Activated CD4-positive, alpha-beta T cell treated with anti-CD3 and anti-CD28 coated beads for 4 hours (primary cell): ENCODE measurements at places on chromosomes 5 and 9.
A peak's percentile ranks its signal among the peaks of the same experiment; 100 is the strongest.

GRCh38 chr5:151643388-151643787, 43.3 kb downstream of the SPARC start:
- DNase-seq = no peak

DNA sequence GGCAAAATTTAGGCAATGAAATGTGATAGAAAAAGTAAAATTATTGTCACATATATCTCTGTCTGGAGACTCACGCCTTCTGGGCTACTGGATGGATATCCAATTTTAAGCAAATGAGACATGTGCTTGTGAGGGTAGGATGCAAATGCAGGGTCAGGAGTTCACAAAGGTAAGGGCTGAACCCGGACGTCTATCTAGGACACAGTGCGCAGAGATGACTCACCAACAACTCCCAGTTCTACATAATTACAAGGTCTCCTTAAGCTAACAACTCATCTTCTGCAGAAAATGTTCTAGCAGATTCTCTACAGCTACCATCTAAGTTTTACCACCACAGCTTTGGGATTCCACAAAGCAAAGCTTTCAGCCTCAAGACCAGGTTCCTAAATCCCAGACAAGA, 160.5 kb downstream of the ENTREP1 start:
- no peak for DNase-seq

GRCh38 chr5:126016256-126016655, 407.0 kb upstream of the GRAMD2B start:
- DNase-seq = no peak

DNA sequence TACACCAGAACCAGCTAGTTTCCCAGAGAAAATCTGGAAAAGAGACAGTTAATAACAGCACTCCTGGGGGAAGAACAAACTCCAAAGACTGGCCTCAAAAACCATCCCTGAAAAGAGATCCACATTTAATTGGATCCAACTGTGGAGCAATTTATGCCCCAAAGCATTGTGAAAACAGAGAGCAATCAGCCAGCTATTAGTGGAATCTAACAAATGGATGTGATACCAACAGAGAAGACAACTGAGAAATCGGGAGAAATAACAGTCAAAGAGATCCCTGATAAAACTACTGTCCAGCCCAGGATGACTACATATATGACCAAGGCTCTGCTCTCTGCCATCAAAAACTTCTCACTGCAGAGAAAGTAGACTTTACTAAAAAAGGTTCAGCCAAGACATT, 40.5 kb upstream of the TRIO start:
- DNase-seq = no peak

GRCh38 chr5:94057655-94058054, 316.3 kb upstream of the POU5F2 start:
- no peak for DNase-seq

DNA sequence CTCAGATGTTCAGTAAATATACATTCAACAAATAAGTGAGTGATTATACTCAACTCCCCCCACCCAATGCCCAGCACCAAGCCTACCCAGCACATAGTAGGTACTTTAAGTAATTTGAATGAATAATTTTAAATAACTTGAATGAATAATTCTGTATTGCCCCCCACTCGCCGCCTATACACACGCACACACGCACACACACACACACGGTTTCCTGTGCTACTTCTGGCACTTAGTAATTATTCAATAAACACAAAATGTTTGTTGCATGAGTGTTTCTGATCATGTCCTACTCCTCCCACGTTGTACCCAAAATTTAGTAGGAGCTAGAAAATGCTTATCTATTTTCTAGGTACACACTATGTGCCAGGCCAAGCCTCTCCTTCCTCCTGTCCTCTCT, 16.2 kb downstream of the PCDH12 start:
- no peak for DNase-seq

DNA sequence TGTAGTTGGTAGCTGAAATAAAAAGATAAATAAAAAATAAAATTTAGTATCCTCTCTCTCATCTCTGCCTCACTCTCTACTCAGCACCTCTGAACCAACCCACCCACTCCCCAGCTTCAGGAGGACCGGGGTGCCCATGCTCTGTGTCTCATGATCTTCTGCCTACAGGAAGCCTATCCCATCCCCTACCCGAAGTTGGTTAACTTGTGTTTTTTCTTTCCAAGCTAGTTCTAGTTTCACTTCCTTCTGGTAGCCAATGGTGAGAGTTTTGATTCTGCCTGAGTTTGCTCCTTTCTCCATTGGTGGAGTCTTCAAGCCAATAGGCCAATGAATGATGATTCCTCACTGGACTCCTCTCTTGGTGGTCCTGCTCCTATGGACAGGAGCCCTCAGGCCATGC, 32.1 kb downstream of the SNX24 start:
- no peak for DNase-seq

- DNase-seq = no peak
These were observed 362.5 kb upstream of the CCNH start for GRCh38 chr5:87775228-87775627.

- no peak for DNase-seq
These were observed 15.9 kb downstream of the P4HA2 start for GRCh38 chr5:132211787-132212186.

GRCh38 chr9:84554069-84554664, 115.4 kb upstream of the NTRK2 start:
- no peak for DNase-seq

DNA sequence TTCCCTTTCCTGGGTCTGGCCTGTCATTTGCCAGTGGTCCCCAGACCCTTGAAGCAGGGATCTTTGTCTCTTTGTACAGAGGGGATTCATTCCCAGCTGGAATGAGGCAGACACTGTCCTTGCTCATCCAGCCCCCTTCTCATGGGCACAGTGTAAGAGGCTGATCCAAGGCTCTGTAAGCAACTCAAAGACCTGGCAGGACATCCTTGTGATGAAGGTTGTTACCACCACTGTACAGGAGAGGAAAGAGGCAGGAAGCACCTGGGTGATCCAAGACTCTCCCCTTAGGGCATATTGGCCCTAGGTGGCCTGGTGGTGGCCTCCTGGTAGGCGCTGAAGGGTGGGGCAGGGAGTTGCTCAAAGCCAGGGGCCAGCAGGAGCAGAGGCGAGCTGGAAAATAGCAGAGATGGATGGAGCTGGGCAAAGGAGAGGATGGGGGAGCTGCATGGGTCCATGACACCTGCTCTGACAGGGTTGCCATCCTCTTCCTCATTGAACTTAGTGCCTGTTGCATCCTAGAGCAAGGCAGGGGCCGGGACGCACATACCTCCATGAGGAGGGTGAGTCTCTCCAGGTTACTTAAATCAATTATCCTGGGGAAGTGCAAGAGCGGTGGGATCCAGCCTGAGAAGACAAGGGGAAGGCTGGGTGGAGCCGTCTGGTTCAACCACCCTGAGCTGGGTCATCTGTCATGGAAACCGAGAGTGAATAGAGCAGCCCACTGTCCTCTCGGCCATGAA, 9.8 kb upstream of the GADD45G start:
- no peak for DNase-seq

- DNase-seq = no peak
These were observed 196.2 kb upstream of the SLC24A2 start for GRCh38 chr9:19985081-19985480.

GRCh38 chr5:3511519-3511918, 84.1 kb upstream of the IRX1 start:
- DNase-seq = no peak

GRCh38 chr5:162683284-162683683, 615.7 kb downstream of the GABRG2 start:
- DNase-seq = no peak

DNA sequence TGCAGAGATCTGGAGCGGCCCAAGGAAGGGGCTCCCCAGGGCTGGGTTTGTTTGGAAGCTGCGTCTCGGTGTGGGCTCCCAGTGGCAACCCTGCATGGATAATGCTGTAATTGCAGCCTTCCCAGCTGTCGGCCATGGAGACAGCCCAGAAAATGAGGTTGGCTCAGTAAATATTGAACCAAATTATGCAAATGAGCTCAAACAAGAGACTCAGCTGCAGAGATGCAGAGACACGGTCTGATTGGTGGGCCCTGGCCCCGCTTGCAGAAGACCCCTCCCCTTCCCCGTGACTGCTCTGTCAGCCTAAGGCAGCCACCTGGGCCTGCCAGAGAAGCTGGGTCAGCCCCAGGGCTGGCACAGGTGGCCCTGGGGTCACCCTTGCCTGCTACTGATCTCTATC, 75.9 kb downstream of the RAD23B start:
- no peak for DNase-seq

DNA sequence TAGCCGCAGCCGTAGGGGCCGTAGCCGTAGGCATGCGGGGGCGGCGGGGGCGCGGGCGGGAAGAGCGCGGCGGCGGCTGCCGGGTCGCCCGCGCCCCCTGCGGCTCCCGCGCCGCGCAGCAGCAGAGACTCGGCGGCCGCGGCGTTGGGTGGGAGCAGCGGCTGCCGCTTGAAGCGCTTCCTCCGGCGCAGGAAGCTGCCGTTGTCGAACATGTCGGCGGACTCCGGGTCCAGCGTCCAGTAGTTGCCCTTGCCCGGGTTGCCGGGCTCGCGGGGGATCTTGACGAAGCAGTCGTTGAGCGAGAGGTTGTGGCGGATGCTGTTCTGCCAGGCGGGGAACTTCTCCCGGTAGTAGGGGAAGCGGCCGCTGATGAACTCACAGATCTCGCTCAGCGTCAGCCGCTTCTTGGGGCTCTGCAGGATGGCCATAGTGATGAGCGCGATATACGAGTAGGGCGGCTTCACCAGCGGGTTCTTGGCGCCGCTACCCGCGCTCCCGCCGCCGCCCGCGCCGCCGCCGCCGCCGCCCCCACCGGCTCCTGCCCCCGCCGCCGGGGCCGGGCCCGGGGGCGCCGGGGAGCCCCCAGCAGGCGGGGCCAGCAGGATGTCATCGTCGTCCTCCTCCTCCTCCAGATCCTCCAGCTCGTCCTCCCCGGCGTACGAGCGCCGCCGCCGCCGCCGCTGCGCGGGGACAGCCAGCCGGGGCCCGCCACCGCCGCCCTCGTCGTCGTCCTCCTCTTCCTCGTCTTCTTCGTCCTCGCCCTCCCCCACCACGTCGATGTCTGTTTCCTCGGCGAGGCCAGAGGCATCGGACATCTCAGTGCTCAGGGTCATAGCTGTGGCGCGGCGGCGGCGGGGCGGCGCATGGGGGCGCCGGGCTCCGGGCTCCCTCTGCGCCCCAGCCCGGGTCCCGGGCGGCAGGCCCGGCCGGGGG, 781 bp downstream of the FOXD1 start:
- DNase-seq = peak; percentile 40

DNA sequence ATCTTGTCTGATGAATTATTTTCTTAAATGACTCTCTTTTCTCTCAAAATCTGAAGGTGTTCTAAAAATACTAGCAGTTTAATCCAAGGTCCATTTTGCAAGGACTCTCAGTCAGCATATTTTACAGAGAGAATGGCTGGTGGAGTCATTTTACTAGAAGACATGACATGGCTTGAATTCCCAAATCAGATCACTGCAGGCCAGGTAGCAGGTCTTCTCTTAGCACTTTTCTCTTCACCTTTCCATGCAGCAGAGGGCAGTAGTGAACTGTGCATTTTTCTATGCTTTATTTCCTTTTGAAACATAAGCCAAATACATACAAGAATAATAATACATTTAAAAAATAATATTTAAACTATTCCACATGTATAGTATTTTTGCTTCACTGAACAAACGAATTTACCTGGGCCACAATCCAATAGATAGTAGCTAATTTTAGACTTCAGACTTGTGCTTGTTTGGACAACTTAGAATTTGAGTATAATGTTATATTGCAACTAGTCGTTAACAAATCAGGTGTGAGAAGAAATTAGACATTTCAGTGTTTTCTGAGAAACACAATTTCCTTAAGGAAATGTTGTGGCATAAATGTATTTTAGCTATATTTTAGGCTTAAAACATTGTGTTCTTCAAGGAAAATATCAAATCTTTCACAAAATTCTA, 289.4 kb upstream of the DAB2 start:
- DNase-seq = peak; percentile 42

GRCh38 chr9:99868845-99869244, 37.6 kb upstream of the STX17 start:
- no peak for DNase-seq

DNA sequence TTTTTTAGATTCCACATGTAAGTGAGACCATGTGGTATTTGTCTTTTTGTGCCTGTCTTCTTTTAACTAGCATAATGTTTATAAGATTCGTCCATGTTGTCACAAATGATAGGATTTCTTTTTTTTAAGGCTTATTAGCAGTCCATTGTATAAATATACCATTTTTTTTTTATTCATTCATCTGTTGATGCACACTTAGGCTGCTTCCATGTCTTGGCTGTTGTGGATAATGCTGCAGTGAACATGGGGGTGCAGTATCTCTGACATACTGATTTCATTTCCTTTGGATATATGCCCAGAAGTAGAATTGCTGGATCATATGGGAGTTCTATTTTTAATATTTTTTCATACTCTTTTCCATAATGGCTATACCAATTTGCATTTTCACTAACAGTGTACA, 48.7 kb downstream of the KIAA1958 start:
- no peak for DNase-seq

- no peak for DNase-seq
These were observed 26.6 kb downstream of the MRPL22 start for GRCh38 chr5:154967421-154968024.

GRCh38 chr9:101388507-101388993, 3.7 kb upstream of the BAAT start:
- DNase-seq = no peak

GRCh38 chr5:98769959-98770208, 3.6 kb upstream of the RGMB start:
- no peak for DNase-seq

GRCh38 chr5:163489055-163489744, 16.2 kb upstream of the MAT2B start:
- DNase-seq = no peak

GRCh38 chr5:88509403-88509802, 240.8 kb upstream of the TMEM161B start:
- DNase-seq = no peak
